Right ventricle myocardium inferior (tissue), 1 donor: ENCODE measurements at places on chromosomes 1 and 21.

- no peak for DNase-seq
Observed at GRCh38 chr21:28357743-28358142, 634.9 kb downstream of the LTN1 start.

DNA sequence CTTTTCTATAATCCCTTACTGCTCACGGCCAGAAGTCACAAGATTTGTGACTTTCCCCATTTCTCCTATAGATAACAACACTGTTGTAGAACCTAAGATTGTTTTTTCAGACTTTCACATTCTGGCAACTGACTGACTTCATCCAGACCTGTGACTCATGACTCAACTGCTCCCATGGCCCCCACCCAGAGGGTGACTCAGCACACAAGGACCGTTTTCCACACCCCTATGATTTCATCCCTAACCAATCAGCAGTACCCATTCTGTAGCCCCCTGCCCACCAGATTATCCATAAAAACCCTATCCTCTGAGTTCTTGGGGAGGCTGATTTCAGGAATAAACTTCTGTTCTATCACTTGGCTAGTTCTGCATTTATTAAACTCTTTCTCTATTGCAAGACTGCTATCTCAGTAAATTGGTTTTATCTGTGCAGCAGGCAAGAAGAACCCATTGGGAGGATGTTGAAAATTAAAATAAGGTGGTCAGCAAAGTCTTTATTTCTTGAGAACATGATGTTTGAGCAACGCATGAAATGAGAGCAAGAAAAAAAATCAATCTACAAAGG is 79.7 kb downstream of the NGF start:
- no peak for DNase-seq

DNA sequence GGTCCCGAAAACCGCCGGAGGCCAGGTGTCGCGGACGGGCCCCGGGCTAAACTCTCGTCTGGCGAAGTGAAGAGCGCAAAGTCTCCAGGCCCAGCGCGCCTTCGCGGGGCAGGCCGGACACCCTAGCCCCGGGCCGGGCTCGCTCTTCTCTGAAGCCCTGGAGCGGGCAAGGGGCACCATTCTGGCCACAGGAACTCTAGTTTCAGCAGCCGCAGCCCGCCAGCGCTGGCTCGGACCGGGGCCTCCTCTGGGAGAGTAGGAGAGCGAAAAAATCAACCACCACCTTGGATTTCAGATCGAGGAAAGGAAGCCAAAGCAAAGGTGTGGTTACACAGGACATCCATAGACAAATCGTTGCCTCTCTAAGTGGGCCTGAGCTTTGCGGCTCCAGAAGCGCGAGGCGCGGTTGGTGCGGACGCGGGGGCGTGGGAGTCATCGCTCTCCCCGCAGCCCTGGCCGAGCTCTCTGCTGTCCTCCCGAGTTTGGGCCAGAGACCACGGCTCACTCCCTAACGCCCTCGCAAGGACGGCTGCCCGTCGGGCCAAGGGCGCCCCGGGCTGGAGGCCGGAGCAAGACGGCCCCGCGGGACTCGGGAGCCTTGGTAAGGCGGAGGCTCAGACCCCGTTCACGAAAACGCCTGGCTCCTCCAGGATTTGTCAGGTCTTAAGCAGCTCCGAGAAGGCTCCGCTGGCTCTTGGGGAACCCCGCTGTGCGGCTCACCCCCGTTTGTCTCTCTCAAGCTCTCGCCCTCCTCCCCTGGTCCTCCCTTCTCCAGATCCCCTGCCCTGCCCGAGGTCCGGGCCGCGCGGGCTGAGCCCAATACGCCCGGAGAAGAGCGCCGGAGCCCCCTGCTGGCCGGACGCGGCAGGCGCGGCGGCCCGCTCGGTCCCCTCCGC is 132.9 kb upstream of the DPYD start:
- peak; percentile 79 for DNase-seq

- no peak for DNase-seq
Observed at GRCh38 chr1:209030454-209031167, 552.9 kb upstream of the CAMK1G start.

- DNase-seq: no peak
Observed at GRCh38 chr1:115255154-115255553, 82.9 kb downstream of the NGF start.

- DNase-seq: no peak
Observed at GRCh38 chr1:226831953-226832352, 38.5 kb upstream of the PSEN2 start.
